Uterine smooth muscle cell (primary cell): ENCODE measurements at places on chromosomes 7 and 10. TPM values are rescaled to one million over a fixed set of nuclear protein-coding genes. Genes with fewer than 3 reads are reported as not detected.

The ADAM12 gene
- 40.8 and 119 TPM in 2 replicates for total RNA-seq

The LRRC18 gene
- total RNA-seq: not detected in 2 replicates

The EIF3B gene
- total RNA-seq: 210 and 289 TPM in 2 replicates

The CHAT gene
- not detected in 2 replicates for total RNA-seq

The PNLIP gene
- total RNA-seq: not detected in 2 replicates

The GJD4 gene
- total RNA-seq: 0.12 TPM in 1 of 2 replicates, not detected in the other

The AGR2 gene
- under 0.01 TPM in 1 of 2 replicates, not detected in the other for total RNA-seq

The LIPM gene
- total RNA-seq: not detected in 2 replicates

The OPN4 gene
- total RNA-seq: not detected in 2 replicates

The TRPV5 gene
- total RNA-seq: not detected in 2 replicates

The MRLN gene
- not detected in 2 replicates for total RNA-seq

The MPP7 gene
- 0.33 and 1.6 TPM in 2 replicates for total RNA-seq

The COL26A1 gene
- total RNA-seq: not detected in 2 replicates

The HABP2 gene
- total RNA-seq: not detected in 2 replicates

The MSMB gene
- total RNA-seq: 0.62 TPM in 1 of 2 replicates, not detected in the other

The SH2B2 gene
- 2.0 and 3.1 TPM in 2 replicates for total RNA-seq

The HERC4 gene
- 102 and 146 TPM in 2 replicates for total RNA-seq

The ERVW-1 gene
- total RNA-seq: not detected in 2 replicates

The GPR146 gene
- total RNA-seq: 2.1 and 2.7 TPM in 2 replicates

The HKDC1 gene
- total RNA-seq: 1.3 and 10.6 TPM in 2 replicates

The RAPGEF5 gene
- 0.75 and 1.1 TPM in 2 replicates for total RNA-seq

The DGKB gene
- total RNA-seq: 8.1 and 10.8 TPM in 2 replicates

The DBF4 gene
- 23.1 and 56.7 TPM in 2 replicates for total RNA-seq

The ACTL6B gene
- not detected in 2 replicates for total RNA-seq

The PGAM2 gene
- 0.33 and 0.37 TPM in 2 replicates for total RNA-seq

The AOC1 gene
- total RNA-seq: not detected in 2 replicates

The CHST12 gene
- 8.5 and 10.3 TPM in 2 replicates for total RNA-seq

The CLRN3 gene
- total RNA-seq: not detected in 2 replicates

The SAP25 gene
- total RNA-seq: not detected in 2 replicates

The CNPY1 gene
- not detected in 2 replicates for total RNA-seq

The GRID1 gene
- 0.33 and 1.9 TPM in 2 replicates for total RNA-seq

The CPN1 gene
- total RNA-seq: not detected in 2 replicates

The CEP41 gene
- total RNA-seq: 10.2 and 17.2 TPM in 2 replicates

The UPF2 gene
- total RNA-seq: 25.1 and 25.7 TPM in 2 replicates

The MAT1A gene
- total RNA-seq: not detected in 2 replicates

The EDRF1 gene
- 26.0 and 26.7 TPM in 2 replicates for total RNA-seq

The MALRD1 gene
- 0.33 and 0.87 TPM in 2 replicates for total RNA-seq

The ERCC6 gene
- total RNA-seq: 12.5 and 18.5 TPM in 2 replicates

The SCART1 gene
- total RNA-seq: 2.6 and 4.2 TPM in 2 replicates

The TDRD1 gene
- total RNA-seq: 0.44 and 0.62 TPM in 2 replicates

The NPTX2 gene
- total RNA-seq: 0.12 and 0.44 TPM in 2 replicates

The CCDC146 gene
- total RNA-seq: 0.87 and 1.1 TPM in 2 replicates

The KAZALD1 gene
- total RNA-seq: 6.2 and 6.4 TPM in 2 replicates

The CTAGE8 gene
- total RNA-seq: 0.44 TPM in 1 of 2 replicates, not detected in the other

The AKR1D1 gene
- under 0.01 TPM in 1 of 2 replicates, not detected in the other for total RNA-seq

The NKX2-3 gene
- not detected in 2 replicates for total RNA-seq

The KIAA1217 gene
- 2.7 and 3.4 TPM in 2 replicates for total RNA-seq

The SLC18A3 gene
- not detected in 2 replicates for total RNA-seq

The KNDC1 gene
- 1.3 and 3.2 TPM in 2 replicates for total RNA-seq

The NUDCD3 gene
- total RNA-seq: 86.6 and 96.5 TPM in 2 replicates

The ZNHIT1 gene
- 72.3 and 91.5 TPM in 2 replicates for total RNA-seq

The GLI3 gene
- total RNA-seq: 3.4 and 3.5 TPM in 2 replicates

The NEUROG3 gene
- total RNA-seq: not detected in 2 replicates
